ENCODE measurements at places on chromosomes 11 and 22. TPM values are rescaled to one million over a fixed set of nuclear protein-coding genes. Genes with fewer than 3 reads are reported as not detected.

GRCh38 chr11:22454461-22455090 lies 116.4 kb downstream of the SLC17A6 start:
- H3K27me3 ChIP-seq, result no peaks in the 10 kb centered on the region
- no peak overlapping the region for H3K4me3 ChIP-seq
- no peaks in the 10 kb centered on the region for H3K36me3 ChIP-seq
- H3K4me1 ChIP-seq, result no peaks in the 10 kb centered on the region

GRCh38 chr22:46072981-46073682 lies 77.2 kb upstream of the PPARA start:
- H3K27ac ChIP-seq, result peak overlapping the region; percentile 40
- no peaks in the 10 kb centered on the region for H3K27me3 ChIP-seq
- H3K36me3 ChIP-seq, result no peaks in the 10 kb centered on the region
- DNase-seq, result peak; percentile 48

- no peak for DNase-seq
- no peak overlapping the region for H3K4me3 ChIP-seq
Observed at GRCh38 chr11:20474176-20474881, 86.8 kb downstream of the PRMT3 start.

DNA sequence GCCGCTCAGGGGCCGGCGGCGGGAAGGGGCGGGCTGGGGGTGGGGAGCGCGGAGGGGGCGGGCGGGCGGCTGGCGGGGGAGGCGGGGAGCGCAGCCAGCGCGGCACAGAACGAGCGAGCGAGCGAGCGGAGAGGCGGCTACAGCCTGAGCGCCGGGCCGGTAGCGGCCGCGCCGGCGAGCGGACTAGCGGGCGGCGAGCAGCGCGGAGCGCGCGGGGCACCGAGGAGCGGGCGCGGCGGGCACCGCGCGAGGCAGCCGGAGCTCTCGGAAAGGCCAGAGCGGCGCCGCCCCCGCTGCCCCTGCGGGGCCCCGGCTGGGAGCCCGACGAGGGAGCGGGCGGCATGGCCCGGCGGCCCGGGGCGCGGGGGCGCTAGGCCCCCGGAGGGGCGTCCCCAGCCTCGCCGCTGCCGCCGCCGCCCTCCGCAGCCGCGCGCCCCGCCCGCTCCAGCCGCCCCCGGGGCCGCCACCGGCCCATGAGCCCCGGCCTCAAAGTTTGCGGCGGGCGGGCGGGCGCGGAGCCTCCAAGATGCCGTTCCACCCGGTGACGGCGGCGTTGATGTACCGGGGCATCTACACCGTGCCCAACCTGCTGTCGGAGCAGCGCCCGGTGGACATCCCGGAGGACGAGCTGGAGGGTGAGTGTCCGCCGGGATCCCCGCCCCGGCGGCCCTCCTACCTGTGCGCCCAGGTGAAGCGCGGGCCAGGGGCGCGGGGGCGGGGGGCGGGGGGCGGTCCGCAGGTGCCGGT lies at the start of gene CABP7:
Gene CABP7, plus strand, starts transcription at position 105 of the 747 bp plus-strand sequence. Its CDS starts 422 bp downstream, at position 527.
- no peaks in the 10 kb centered on the region for H3K36me3 ChIP-seq
- DNase-seq, result no peak
- H3K27ac ChIP-seq, result no peak within 1 kb of the TSS

DNA sequence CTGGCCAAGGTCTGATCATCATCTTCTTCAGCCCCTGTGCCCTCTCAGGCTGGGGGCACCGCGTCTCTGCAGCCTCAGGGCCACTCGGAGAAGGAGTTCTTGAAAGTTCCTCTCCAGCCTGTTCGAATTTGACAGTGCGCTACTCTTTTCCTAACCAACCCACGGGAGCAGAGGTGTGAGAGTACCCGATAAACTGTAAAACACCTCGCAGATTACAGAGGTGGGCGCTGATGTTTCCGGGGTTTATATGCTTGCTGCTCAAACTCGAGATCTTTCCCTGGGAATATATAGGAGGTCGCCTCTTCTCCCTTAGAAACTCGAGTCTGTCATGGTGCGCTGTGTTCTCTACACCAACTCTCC lies 515 bp downstream of the CTR9 start:
- peaks cover 2% of the 10 kb centered on the region for H3K4me1 ChIP-seq
- DNase-seq, result no peak
- H3K27me3 ChIP-seq, result no peaks in the 10 kb centered on the region
- peak overlapping the region; percentile 88 for H3K27ac ChIP-seq
- H3K4me3 ChIP-seq, result peak overlapping the region; percentile 84
- H3K36me3 ChIP-seq, result no peaks in the 10 kb centered on the region

The INS gene
- total RNA-seq, result 1.9 TPM

The KIF18A gene
- 0.60 TPM for total RNA-seq
